NCI-H146 (cell line): ENCODE measurements at places on chromosomes 1 and 21.
A peak's percentile ranks its signal among the peaks of the same experiment; 100 is the strongest.

GRCh38 chr1:206768472-206769303, 1.9 kb upstream of the IL19 start:
- DNase-seq = no peak

DNA sequence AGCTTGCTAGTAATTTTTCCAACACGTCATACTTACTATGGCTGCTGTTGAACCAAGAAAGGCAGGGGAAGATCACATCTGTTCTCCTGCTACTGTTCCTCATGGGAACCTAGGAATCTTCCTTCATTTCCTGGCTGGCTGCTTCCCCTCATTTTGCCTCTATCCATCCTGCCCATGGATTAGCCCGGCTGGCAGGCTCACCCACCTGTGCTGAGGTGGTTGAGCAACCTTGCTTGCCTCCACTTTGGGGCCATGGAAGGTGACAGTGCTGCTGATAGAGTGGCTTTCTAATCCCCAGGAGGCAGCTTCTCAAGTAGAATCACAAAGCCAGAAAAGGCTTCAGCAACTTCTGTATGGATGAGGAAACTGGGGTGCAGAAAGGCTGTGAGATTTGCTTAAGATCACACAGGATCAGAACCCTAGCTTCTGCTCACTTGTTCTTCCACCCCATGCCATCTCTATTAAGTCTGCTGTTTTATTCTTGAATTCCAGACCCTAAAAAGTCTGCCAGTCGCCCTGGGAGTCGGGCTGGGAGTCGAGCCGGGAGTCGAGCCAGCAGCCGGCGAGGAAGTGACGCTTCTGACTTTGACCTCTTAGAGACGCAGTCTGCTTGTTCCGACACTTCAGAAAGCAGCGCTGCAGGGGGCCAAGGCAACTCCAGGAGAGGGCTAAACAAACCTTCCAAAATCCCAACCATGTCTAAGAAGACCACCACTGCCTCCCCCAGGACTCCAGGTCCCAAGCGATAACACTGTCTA, 6.2 kb upstream of the BMP8A start:
- DNase-seq = no peak

DNA sequence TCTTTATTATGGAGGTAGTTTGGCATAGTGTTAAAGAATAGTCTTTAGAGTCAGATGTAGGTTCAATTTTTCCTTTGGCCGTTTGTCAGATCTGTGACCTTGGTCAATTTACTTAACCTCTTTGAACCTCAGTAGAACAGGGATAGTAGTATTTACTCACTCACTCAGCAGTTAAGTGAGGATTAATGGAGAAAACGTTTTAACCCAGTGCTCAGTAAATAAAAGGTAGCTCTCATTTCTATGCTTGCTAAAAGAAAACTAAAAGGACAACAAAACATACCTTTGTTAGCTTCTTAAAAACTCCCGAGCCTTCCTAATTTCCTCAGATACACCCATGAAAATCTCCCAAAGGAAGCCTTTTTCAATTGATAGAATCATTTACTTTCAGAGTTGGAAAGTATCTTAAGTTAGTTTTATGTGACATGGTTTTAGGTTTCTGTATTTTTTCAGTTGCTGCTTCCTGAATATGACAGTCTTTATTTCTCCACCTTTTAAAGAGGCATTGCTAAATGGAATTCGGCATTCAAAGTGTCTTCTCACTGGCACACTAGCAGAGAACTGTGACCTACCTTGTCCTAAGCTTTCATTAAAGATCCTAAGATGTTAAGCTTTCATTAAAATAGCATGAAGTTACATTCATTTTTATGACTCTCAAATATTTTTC, 7.8 kb downstream of the ABCD3 start:
- DNase-seq = peak; percentile 24

GRCh38 chr1:170498876-170499275, 33.1 kb upstream of the GORAB start:
- DNase-seq = no peak

- DNase-seq = no peak
Measured at GRCh38 chr1:55358581-55358980, 143.4 kb upstream of the USP24 start.

GRCh38 chr1:44723496-44724295, 7.3 kb downstream of the RNU5D-1 start:
- no peak for DNase-seq

- DNase-seq = no peak
Measured at GRCh38 chr1:51443555-51443954, 75.5 kb downstream of the EPS15 start.

- DNase-seq = no peak
Measured at GRCh38 chr1:54126271-54126815, 26.5 kb downstream of the CDCP2 start.

GRCh38 chr1:247407180-247407616, 8.8 kb upstream of the NLRP3 start:
- no peak for DNase-seq

GRCh38 chr1:244349581-244350001, 102.1 kb downstream of the ADSS2 start:
- DNase-seq = peak; percentile 28

GRCh38 chr1:1429671-1430073, 5.8 kb upstream of the VWA1 start:
- DNase-seq = no peak

DNA sequence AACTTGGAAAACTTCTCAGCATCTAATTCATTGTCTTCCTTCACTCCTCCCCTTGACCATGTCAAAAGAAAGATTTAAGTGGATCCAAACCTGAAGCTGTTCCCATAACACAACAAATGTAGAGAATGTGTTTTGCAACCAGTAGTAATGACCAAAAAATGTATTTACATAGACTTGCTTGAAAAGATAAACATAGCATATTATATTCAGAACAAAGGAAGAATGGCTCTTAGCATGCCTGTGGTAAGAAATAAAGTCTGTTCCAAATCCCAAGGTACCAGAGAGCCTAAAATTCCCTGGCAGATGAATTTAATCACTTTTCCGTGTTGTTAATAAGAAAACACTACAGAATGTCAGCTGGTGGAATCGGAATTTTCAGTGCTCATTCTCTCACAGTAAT, 36.8 kb downstream of the FMO3 start:
- no peak for DNase-seq

GRCh38 chr1:153384958-153385580, 5.8 kb downstream of the S100A8 start:
- no peak for DNase-seq

GRCh38 chr1:10753299-10753698, 43.1 kb downstream of the CASZ1 start:
- DNase-seq = no peak

DNA sequence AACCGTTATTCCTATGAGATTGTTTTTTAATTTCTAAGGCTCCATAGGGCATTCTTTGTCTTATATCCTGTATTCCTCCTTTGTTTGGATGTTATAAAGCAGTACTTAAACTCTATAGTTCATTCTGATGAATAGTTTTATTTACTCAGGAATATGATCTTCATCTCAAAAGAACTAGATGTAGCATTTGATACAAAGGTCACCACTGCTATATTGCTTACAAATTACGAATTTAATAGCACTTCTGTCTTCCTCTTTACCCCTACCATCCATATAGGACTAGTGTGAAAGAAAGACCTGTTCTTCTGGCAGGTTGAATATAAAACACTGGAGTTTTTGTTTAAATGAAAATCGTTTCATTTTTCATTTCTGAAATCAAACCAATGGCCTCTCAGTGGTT, 468.1 kb upstream of the CXADR start:
- DNase-seq = no peak

GRCh38 chr1:229264068-229264467, 6.8 kb upstream of the RAB4A start:
- DNase-seq = no peak

- DNase-seq = peak; percentile 77
Measured at GRCh38 chr1:209064850-209065706, 518.4 kb upstream of the CAMK1G start.

GRCh38 chr1:156226116-156226538, 13.3 kb downstream of the PMF1 start:
- no peak for DNase-seq

- no peak for DNase-seq
Measured at GRCh38 chr1:34361781-34362357, 185.2 kb downstream of the C1orf94 start.

GRCh38 chr21:41953831-41954653, at the start of gene C2CD2:
C2CD2 (minus strand) TSS chr21:41954018; CDS start chr21:41953648, 370 bp downstream.
- peak; percentile 72 for DNase-seq

GRCh38 chr1:13749543-13750341, 49.8 kb downstream of the PRDM2 start:
- DNase-seq = peak; percentile 64

DNA sequence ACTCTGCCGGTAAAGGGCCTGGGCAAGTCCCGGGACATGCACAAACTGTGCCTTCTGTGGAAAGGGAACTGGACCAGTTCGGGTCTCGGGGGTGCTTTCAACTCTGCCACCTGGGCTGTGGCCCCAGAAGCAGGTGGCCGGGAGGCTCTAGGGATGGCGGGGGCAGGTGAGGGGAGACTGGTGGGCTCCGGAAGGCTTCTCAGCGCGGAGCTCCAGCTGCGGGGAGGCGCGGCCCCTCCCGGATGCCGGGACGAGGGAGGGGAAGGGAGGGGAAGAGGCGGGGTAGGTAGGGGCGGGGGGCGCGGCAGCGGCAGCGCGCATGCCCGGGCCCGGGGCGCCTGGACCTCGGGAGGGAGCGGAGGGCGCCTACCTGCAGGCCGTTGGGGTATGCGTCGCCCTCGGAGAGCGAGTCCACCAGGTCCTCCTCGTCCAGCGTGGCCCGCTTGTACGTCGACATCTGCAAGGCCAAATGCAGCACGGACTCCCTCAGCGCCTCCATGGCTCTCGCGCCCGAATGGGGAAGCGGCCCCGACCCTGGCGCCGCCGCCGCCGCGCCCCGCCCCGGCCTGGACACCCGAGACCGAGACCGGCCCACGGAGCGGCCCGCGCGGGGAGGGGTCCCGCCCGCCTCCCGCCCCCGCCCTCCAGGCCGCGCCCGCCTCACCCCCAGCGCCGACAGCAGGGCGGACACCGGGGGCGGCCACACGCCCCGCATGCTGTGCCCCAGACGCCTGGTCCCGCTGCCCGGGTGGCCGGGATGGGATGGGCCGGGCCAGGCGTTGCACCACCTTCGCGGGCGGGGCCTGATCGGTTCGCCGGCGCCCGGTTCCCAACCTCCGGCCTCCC, at the start of gene ECE1:
Gene ECE1 (minus strand): TSS at position 764 of the 846 bp plus-strand sequence. CDS start 49 bp downstream, at position 715.
- DNase-seq = peak; percentile 54

DNA sequence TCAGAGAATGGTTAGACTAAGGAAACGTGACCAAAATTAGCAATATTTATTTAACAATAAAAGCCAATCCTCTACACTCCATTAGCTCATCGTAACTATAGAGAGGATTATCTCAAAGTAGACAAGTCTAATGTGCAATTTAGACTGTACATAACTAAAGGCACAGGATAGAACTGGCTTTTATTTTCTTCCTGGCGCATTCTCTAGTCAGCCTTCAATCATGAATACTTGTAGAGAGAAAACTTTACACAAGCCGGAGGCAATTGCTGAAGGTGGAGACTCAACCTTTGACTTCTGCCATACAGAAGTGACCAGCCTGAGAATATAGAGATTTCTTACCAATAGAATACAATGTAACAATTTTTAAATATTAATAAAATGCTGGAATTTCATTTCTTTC, 777.9 kb downstream of the LTN1 start:
- no peak for DNase-seq

GRCh38 chr1:231921646-231922345, 295.2 kb downstream of the DISC1 start:
- DNase-seq = no peak

GRCh38 chr1:16392740-16393569, 25.9 kb downstream of the SZRD1 start:
- DNase-seq = no peak

GRCh38 chr1:156859523-156860112, 701 bp upstream of the INSRR start:
- DNase-seq = peak; percentile 43

- no peak for DNase-seq
Measured at GRCh38 chr1:101205457-101205856, 31.4 kb upstream of the S1PR1 start.

- no peak for DNase-seq
Measured at GRCh38 chr1:23224739-23225648, 7.7 kb upstream of the HTR1D start.

DNA sequence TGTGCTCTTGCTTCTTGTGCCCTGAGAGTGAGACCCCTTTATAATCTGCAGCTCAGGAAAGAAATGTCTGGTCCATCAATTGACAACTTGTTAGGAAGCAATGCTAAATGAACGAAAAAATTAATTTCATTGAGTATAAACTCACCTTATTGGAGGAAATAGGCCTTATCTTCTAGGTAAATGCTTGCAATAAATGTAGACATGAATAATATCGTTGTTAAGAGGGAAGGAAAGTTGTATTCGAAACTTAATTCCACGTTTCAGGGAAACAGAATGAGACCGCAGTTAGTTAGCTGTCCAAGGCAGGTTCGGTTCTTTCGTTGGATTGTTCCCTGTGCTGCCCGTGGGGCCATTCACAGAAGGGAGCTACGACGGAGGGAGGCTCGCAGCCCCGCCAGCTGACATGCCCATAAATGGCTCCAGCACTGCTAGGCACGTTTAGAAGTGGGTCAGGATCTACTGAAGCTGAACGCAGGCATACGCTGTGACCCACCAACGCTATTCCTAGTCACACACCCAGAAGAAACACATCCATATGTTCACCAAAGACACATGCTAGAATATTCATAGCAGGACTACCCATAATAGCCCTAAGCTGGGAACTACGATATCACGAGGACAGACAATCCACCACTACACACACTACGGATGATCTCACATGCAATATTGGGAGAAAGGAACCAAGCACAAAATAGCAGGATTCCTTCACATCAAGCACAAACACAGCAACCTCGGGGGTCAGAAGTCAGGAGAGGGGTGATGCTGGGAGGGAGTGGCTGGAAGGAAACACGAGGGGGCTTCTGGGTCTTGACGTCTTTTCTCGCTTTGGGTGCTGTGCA, 56.2 kb upstream of the LBR start:
- no peak for DNase-seq

DNA sequence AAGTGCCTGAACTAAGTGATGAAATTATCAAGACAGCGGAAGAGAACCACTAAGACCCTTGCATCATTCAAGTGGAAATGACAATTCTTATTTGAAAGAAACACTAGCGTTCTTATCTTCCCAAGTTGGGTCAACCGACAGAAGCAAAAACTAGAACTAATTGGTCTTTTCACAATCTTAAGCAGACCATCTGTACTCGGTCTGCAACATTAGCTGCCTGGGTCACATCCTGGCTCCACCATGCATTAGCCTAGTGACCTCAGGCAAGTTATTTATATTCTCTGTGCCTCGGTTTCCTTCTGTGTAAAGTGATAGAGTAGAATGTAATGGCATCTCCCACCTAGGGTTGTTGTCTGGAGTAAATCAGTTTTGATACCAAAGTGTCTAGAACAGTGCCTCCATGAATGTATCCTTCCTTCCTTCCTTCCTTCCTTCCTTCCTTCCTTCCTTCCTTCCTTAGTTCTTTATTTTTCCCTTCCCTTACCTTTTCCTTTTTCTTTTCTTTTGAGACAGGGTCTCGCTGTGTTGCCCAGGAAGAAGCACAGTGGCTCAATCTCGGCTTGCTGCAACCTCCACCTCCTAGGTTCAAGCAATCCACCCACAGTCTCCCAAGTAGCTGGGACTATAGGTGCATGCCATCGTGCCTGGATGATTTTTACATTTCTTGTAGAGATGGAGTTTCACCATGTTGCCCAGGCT, 6.0 kb downstream of the COLGALT2 start:
- no peak for DNase-seq

GRCh38 chr1:20367626-20368025, 77.0 kb downstream of the VWA5B1 start:
- DNase-seq = no peak

- DNase-seq = no peak
Measured at GRCh38 chr1:234518876-234519275, 39.9 kb upstream of the TARBP1 start.

GRCh38 chr1:179813626-179814545, 63.7 kb downstream of the TOR1AIP2 start:
- DNase-seq = no peak
